ENCODE measurements at places on chromosomes 2 and 18. TPM values are rescaled to one million over a fixed set of nuclear protein-coding genes. Genes with fewer than 3 reads are reported as not detected.

The NT5C1B gene
- not detected for total RNA-seq

The GPR35 gene
- 0.86 TPM for total RNA-seq

The CHRND gene
- not detected for total RNA-seq

DNA sequence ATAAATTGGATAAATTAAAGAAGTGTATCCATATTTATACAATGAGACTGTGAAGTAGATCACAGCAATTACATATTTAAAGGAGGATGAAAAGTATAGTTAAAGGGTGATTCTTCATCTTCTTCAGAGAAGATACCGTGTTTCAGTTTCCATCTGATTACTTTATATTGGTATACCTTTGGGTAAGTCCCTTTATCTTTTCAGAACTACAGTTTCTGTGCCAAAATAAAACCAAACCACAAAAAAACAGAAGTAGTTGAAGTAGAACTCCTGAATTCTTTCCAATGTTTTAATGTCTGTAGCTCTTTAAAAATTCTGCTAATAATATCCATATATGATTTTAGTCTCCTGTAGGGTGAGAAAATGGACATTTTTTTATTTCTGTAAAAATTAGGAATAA is 231.2 kb upstream of the LINC00305 start:
- DNase-seq, result no peak

DNA sequence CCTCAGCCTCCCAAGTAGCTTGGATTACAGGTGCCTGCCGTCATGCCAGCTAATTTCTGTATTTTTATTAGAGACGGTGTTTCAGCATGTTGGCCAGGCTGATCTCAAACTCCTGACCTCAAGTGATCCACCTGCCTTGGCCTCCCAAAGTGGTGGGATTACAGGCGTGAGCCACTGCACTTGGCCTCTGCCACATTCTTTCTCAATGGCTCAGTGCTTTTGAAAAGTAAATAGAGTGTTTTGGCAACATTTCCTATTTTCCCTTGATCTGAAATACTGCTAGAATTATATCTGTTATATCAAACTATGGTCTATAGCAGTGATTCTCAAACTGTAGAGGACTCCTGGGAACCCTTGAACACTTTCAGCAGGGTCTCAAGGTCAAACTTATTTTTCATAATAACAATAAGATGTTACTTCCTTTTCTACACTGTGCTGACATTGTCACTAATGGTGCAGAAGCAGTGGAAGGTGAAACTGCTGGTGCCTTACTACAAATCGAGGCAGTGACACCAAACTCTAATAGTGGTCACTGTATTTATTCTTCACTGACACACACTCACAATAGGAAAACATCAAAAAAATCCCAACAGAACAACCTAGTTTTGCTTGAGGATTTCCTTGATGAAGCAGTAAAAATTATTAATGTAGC is 10.6 kb downstream of the DAW1 start:
- no peak for DNase-seq

DNA sequence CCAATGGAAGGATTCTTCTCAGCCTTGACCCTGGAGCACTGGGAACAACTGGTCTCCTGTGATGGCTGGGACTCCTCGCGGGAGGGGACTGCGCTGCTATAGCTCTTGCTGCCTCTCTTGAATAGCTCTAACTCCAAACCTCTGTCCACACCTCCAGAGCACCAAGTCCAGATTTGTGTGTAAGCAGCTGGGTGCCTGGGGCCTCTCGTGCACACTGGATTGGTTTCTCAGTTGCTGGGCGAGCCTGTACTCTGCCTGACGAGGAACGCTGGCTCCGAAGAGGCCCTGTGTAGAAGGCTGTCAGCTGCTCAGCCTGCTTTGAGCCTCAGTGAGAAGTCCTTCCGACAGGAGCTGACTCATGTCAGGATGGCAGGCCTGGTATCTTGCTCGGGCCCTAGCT is 28.8 kb downstream of the LIPG start:
- no peak for DNase-seq

DNA sequence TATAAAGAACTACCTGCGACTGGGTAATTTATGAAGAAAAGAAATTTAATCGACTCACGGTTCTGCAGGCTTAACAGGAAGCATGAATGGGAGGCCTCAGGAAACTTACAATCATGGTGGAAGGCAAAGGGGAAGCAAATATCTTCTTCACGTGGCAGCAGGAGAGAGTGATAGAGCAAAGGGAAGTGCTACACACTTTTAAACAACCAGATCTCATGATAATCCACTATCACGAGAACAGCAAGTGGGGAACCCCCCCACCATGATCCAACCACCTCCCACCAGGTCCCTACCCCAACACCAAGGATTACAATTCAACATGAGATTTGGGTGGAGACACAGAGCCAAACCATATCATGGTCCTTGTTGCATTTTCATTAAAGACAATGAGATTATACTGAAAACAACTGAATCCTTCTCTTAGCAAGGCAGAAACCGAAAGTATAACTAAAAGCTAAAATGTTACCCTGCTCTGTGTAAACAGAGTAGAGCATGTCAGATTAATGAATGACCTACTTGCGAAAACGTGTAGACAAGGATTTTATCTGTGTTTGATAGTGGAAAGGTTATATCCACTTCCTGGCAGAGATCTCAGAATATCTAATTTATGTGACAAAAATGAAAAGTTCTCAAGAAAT is 60.1 kb upstream of the RBBP8 start:
- no peak for DNase-seq

Data from G401 (cell line).